NCI-H82 (cell line): ENCODE measurements at places on chromosomes 7 and 10.

DNA sequence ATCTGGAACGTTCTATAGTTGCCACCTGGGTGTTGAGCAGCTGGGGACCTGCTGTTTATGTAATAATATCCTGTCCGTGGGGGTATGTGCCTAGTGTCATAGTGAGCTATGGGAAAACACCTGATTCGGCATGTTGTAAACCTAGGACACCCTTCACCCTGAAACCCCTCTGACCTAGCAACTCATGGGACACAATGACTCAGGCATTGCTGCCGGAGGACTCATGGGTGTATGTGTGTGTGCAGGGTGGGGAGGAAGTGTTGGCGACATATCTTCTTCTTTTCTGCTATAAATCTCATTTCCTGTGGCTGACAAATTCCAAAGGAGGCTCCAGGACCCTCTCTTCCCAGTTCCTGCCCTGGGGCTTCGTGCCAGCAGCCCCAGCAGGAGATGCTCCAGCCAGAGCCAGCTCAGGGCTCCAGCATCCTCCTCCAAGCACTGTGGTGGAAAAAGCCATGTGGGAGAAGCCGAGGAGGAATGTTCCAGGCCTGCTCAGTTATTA is 77.0 kb upstream of the PODXL start:
- no peak for DNase-seq

DNA sequence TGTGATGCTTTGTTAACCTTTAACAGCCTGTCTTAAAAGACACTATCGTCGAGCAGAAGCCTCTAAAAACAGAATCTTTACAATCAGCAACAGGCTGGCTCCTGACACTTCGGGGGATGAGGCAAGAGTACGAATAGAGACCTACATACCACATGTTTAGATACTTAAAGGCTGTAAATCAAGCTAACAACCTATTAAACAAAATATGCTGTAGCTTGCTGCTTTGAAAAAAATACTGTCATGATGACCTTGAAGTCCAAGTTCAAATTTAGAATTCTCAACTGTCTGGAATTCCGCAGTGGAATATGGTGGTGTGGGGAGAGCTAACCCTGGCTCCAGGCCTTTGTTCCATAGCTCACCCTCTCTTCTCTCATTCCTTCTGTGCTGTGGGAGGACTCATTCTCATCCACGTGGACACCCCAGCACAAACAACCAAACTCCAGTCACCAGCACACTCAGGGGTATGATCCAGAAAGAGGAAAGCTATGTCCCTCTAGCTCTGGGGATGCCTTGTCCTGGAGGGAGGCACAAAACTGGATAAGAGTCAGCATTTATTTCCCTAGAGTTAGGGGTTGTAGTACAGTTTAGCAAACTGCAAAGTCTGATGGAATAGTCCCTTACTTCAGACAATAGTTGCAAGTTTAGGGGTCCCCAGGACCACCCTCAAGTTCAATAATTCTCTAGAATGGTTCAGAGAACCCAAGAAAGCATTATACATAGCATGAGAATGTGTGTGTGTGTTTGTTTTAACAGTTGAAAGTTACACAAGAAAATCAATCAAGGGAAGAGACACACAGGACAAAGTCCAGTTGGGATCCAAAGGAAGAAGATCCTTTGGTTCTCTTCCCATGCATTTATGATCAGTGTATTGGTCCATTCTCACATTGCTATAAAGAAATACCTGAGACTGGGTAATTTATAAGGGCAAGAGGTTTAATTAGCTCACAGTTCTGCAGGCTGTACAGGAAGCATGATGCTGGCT is 196.1 kb upstream of the SVIL start:
- no peak for DNase-seq

DNA sequence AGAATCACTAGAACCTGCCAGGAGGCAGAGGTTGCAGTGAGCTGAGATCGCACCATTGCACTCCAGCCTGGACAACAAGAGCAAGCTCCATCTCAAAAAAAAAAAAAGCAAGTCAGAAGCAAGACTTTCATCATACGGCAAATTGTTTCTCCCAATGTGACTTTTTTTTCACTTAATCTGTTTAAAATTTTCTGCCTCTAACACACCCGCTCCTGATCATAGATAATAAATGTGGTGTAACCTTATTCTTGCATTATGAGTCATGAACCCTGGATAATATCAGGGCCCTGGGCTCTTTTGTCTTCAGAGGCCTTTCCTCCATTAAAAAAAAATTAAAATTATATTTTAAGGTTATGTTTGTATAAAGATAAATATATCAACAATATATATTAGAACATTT is 111.4 kb upstream of the JCAD start:
- DNase-seq: no peak

DNA sequence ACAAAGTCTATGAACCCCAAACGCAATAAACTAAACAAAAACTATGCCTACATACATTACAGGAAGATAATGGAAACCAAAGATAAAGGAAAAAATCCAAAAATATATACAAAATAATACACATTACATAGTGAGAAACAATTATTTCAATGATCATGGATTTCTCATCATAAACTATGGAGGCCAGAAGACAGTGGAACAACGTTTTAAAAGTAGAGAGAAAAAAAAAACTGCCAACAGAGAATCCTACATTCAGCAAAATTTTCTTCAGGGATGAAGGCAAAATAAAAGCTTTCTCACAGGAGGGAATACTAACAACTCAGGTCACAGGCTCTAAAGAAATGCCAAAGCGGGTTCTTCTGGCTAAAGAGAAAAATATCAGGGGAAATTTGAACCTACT is 42.9 kb upstream of the FAM13C start:
- DNase-seq: no peak

GRCh38 chr7:17951742-17952254 is 11.5 kb upstream of the SNX13 start:
- no peak for DNase-seq
